ENCODE measurements at places on chromosomes 6 and 20. TPM values are rescaled to one million over a fixed set of nuclear protein-coding genes. Genes with fewer than 3 reads are reported as not detected.
A peak's percentile ranks its signal among the peaks of the same experiment; 100 is the strongest.

- DNase-seq = no peak
Observed at GRCh38 chr6:131136021-131136786, 937 bp downstream of the AKAP7 start.

SEMG1 gene
- not detected for total RNA-seq

GRCh38 chr6:38432479-38432878, 207.2 kb downstream of the BTBD9 start:
- no peak for DNase-seq

RNF5 gene
- total RNA-seq = 49.4 TPM

DNA sequence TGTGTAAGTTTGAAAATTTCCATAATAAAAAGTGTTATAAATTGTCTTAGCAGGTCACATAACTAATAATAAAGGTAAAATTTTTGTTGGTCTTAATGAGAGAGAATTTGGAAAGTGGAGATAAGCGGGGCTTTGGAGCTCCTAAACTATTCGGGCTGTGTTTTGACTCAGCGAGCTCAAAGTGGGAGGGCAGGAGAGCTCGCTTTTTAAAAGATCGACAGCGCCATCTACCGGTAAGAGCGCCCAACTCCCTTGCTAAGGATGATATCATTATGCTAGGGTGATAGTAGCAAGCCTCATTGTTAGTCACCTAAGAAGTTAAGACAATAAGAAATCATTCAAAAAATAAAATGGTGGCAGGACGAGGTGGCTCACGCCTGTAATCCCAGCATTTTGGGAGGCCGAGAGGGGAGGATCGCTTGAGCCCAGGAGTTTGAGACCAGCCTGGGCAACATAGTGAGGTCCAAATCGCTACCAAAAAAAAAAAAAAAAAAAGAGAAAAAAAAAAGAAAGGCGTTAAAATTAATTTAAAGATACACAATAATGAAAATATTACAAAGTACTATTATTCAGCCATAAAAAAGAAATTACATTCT, 24.8 kb downstream of the C6orf15 start:
- peak; percentile 84 for DNase-seq

DNA sequence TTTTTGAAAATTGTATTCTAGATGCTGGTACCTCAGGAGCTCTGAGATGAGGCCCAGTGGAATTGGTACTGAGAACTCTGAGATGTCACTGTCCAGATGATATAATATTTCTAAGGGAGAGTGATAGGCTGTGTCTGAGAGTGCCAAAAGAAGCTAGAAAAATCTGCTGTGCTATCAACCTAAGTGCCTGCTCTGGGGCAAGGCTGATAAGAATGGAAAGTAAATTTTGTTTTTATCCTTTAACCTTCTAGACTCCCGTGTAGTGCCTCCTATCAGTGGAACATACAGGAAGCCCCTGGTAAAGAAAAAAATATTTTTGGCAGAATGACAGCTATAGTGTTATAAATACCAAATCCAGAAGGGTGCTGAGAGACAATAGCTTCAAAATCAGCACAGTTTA, 348.2 kb downstream of the TFAP2B start:
- DNase-seq = no peak

GRCh38 chr20:17896193-17896723, 72.3 kb downstream of the SNX5 start:
- DNase-seq = no peak

DNA sequence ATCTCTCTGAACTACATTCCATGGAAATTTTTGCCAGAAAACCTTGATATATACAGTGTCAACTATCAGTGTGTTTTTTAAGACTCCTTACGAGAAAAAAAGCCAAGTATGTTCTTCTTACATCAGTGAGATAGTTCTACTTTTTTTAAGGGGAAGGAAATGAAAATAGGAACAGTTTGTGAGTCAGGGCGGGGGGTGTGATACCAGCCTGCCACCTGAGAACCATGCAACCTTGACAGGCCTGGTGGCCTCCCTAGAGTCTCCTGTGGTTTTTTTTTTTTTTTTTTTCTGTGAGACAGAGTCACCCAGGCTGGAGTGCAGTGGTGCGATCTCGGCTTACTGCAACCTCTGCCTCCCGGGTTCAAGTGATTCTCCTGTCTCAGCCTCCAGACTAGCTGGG, 96.3 kb upstream of the GCM1 start:
- no peak for DNase-seq

CPNE5 gene
- total RNA-seq = 0.72 TPM

RPP40 gene
- 5.6 TPM for total RNA-seq

GRCh38 chr20:15930311-15931305, 642.6 kb downstream of the KIF16B start:
- no peak for DNase-seq

ANKRD6 gene
- 33.0 TPM for total RNA-seq

GRCh38 chr20:50282592-50283241, 92.1 kb downstream of the CEBPB start:
- no peak for DNase-seq

CPXM1 gene
- total RNA-seq = 106 TPM

DNA sequence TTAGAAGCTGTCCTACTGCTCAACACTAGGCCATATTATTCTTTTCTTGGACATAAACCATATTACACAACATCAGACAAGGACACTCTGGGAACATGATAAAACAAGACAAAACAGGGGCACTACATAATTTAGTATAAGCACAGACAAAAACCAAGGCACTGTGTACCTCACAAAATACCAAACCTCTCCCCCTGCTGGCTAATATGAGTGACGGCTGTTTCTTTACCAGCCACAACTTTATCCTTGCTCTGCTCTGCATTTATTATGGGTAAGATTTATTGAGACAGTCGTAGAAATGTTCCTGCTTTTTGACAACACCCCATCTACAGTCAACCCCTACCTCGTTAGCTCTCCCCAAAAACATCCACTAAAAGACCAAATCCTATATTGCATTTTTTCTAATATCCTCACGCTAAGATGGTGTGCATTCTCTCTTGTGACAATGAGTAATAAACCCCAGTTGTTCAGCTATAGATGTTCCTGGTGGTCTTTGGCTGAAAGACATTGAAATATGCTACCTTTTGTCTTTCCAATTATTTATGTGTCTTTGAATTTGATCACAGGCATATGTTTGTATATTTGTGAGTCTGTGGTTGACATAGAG, 23.8 kb upstream of the POLR1H start:
- DNase-seq = no peak

MRAP2 gene
- total RNA-seq = 0.74 TPM

GRCh38 chr6:112038268-112038667, 15.6 kb upstream of the CCN6 start:
- DNase-seq = no peak

- no peak for DNase-seq
Observed at GRCh38 chr6:149127212-149127611, 190.3 kb upstream of the TAB2 start.

- DNase-seq = no peak
Observed at GRCh38 chr6:81088145-81088544, 664.3 kb downstream of the TENT5A start.

RIMS4 gene
- 3.6 TPM for total RNA-seq

DNA sequence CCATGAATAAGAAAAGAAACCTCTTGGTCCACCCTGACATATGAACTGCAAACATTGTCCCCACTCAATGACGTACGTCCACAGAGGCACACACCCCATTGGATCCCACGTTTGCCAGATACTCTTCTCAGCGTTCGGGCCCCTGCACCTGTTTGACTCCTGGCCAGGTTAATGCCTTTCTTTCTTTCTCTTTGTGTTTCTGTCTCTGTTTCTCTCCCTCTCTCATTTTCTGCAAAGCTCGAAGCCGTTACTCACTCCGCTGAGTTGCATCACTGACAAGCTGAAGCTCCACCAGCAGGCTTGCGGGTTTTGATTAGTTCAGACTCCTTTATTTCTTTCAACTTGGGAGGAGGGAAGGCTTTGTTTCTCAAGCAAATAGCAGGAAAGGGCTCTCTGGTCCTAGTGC, 135.5 kb upstream of the SUPT3H start:
- DNase-seq = no peak

FKBP1C gene
- total RNA-seq = 0.79 TPM

DNA sequence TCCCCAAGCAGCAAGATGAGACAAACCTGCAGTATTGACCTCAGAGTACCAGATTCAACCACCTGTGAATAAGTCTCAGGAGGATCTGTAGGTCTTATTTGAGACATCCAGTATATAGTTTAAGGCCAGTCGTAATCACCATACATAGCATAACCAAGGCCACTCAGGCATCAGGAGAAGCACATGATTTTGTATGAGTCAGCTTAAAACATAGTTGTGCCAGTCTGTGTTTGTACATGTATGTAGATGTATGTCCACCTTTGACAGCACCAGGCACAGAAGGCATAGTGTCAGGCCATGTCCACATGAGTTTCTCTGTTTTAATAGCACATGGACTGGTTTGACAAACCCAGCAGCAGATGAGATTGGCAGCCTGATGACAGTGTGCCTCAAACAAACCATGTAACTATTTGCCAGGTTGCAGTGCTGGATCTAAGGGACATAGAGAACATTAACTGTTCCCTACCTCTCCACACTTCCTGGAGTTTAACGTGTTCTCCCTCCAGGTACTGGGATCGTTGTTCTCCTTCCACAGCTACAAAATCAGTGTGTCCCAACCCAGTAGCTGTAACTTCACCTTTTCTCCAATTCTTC, 8.6 kb upstream of the ASIP start:
- peak; percentile 20 for DNase-seq

PTCRA gene
- total RNA-seq = not detected

SFTA2 gene
- total RNA-seq = 2.7 TPM
